ENCODE measurements at places on chromosomes 1 and 21. TPM values are rescaled to one million over a fixed set of nuclear protein-coding genes. Genes with fewer than 3 reads are reported as not detected.
A peak's percentile ranks its signal among the peaks of the same experiment; 100 is the strongest.

Gene RIPK4
- total RNA-seq: 52.6 TPM

Gene IVL
- total RNA-seq: 0.57 TPM

Gene PDE4B
- total RNA-seq: 18.1 TPM

Gene PADI2
- 1.1 TPM for total RNA-seq

Gene SLAMF9
- not detected for total RNA-seq

Gene FCGR1A
- total RNA-seq: 7.6 TPM

GRCh38 chr1:6392809-6393399, 663 bp downstream of the ACOT7 start:
- DNase-seq: no peak

DNA sequence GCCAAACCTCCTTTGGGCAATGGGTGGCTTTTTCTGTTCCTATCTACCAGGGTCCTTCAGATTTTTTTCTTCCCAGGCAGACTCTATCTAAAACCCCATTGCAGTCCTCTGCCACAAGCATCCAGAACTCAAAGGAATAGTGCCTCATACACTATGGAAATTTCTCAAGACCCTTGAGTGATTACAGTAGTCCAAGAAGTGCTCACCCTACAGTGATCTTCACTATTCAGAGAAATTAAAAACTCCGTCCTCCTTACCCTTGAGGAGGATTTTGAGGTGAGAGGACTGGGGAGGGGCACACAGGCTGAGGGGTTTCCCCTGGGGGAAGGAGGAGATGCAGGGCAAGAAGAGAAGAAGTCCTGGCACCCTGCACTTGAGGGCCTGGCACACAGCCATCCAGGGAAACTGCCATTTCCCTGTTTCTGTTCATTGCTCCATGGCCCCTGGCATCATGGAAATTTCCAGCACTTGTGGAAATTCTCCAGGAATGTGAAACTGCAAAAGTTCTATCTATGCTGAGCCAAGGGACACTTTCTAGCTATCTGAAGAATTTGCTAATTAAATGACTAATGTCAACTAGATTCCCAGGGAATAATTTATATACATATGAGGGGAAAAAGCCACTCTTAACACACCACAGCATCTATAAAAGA, 102.5 kb upstream of the ATP1B1 start:
- no peak for DNase-seq

GRCh38 chr1:1435106-1435903, at the start of gene VWA1:
Gene VWA1 (plus strand): TSS chr1:1435690. CDS start chr1:1435749, 59 bp downstream.
- peak; percentile 80 for DNase-seq

DNA sequence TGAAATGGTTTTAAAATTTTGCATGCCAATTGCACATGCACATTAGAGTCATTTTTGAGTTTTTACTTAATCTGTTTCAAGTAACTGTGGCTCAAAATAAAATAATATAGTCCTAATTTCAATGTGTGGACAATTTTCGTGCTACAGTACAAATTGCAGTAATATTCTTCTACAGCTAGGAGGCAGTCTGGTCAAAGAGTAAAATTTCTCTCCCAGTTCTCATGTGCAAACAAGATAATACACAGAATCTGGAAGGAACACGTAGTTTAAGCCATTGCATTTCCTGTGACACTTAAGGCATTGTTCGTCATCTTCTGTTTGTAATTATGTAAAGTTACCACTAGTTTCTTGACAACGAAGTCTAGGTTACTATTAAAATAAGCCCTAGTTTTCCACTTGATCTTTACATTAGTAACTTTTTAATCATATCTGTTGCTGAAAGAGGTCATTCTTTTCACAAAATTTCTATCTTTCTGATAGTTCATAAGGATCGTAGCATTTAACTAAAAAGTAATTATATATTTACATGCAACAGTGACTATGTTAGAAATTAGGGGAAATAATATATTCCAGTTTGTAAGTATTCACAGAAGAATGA, 28.9 kb downstream of the ODR4 start:
- DNase-seq: no peak

DNA sequence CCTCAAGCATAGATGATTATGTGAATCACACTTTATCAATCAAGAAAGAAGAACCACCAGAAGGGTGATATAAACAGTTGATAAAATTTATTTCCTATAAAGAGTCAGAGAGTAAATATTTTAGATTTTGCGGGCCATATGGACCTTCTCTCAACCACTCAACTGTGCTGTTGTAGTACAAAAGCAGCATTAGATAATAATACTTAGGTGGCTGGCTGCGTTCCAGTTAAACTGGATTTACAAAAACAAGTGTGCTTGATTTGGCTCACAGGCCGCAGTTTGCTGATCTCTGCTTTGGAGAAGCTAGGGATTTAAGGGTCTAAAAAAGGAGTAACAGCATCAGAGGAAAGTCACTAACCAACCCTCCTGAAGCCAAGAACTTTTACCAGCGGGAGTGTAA, 1406.0 kb downstream of the KCNT2 start:
- DNase-seq: no peak

- peak; percentile 36 for DNase-seq
These were observed at the start of gene HUNK for GRCh38 chr21:31872452-31873274. Gene HUNK (plus strand): TSS chr21:31873020. CDS start chr21:31873675, 655 bp downstream.

DNA sequence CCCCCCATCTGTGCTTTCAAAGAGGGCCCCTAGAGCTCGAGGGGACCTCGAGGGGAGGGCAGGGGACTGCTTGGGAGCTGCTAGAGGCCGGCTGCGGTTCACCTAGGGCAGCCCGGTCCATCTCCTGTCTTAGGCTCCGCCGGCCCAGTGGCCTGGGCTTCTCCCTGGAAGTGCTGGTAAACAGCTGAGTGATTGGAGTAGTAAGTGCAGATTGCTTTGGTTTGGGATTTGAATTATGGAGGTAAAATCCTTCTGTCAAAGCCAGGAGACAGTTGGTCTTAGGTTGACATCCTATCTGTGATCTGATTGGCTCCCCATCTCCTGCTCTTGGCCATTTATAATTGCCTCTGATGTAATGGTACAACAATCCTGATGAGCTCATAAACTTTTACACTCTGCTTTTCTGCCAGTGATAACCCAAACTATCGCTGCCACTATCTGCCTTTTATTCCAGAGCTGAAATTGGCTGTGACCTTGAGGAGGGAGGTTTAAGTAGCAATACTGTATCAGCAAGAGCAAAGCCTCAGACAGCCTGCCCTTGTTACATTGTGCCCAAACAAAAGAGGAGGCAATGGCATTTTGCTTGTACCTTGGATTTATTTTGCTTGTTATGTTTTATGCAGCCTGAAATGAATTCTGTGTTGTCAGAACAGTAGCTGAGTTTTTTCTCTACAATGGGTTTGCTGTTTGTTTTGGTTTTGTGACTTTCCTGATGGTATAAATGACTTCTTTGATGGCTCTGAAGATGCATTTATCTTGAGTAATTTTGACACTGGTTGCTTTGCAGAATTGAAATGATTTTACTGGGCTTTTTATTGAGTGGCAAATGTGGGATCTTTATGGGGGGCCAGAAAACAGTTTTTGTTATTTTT, 2.4 kb downstream of the ARID1A start:
- DNase-seq: peak; percentile 81

- no peak for DNase-seq
These were observed 59.1 kb downstream of the BCL9 start for GRCh38 chr1:147600119-147601111.

DNA sequence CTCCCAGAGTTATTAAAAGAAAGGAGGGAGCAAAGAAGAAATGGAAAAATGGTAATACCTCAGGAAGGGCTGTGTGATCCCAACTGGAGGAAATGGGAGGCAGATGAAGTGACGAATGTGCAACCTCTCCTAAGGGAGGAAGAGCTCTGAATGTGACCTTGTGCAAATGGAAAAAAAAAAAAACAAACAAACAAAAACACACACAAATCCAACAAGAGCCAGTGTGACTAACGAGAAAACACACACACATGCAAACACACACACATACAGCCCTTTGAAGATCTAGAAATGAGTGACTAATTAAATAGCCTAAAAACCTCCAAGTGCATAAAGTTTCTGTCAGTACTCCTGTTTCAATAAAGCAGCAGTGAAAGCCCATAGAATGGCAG, 49.0 kb downstream of the CCN1 start:
- DNase-seq: no peak

DNA sequence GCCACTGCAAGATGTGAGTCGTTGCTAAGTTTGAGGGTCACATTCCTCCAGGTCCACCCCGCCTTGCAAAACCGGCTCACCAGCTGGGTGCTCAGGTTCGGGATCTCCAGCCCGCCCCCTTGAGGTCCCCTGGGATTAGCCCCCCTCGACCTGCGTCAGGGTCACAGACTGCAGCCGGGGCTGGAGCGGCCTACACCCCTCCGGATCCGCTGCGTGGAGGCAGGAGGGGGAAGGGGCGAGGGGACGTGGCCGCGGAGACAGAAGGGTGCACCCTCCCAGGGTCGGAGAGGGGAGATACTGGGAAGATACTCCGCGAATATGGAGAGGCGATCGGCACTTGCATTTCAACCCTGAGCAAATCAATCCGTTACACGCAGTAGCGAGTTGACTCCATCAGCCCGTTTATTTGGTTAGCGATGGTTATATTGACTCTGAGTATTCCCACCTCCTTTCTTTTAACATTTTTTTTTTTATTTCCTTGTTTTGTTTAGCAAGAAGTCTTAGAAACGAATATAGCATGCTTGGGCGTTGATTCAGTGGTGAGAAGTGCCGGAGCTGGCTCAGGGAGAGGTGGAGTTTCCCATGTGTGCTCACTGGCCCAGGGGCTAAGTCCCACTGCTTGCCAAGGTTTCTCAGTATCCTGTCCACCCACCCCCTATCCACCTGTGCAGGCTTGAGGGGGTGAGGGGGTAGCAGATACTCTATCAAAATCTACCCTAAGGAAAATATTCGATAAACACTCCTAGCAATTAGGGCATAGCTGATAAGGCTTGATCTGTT, 997 bp downstream of the IFNAR2 start:
- DNase-seq: peak; percentile 36

- DNase-seq: no peak
These were observed 4.6 kb downstream of the S100A9 start for GRCh38 chr1:153362187-153362775.

DNA sequence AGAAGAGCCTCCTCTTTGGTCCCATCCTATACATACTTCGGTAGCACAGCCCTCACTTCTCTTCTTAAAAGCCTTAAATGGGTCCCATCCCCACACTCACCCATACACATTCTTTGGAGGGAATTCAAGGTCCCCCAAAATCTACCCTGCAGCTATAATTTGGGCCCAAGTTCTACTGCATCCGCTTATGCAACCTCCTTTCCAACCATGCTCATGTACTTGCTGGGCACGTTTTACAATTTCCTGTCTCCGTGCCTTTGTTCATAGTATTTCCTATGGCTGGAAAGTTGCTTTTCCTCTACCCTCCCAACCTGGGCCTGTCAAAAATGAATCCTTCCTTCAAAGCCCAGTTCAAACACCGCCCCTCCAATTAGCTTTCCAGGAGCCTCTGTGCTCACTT, 99.7 kb downstream of the SLC45A1 start:
- DNase-seq: no peak

Measured in prostate gland (tissue), 2 donors.